ENCODE measurements at places on chromosomes 13 and 19.

DNA sequence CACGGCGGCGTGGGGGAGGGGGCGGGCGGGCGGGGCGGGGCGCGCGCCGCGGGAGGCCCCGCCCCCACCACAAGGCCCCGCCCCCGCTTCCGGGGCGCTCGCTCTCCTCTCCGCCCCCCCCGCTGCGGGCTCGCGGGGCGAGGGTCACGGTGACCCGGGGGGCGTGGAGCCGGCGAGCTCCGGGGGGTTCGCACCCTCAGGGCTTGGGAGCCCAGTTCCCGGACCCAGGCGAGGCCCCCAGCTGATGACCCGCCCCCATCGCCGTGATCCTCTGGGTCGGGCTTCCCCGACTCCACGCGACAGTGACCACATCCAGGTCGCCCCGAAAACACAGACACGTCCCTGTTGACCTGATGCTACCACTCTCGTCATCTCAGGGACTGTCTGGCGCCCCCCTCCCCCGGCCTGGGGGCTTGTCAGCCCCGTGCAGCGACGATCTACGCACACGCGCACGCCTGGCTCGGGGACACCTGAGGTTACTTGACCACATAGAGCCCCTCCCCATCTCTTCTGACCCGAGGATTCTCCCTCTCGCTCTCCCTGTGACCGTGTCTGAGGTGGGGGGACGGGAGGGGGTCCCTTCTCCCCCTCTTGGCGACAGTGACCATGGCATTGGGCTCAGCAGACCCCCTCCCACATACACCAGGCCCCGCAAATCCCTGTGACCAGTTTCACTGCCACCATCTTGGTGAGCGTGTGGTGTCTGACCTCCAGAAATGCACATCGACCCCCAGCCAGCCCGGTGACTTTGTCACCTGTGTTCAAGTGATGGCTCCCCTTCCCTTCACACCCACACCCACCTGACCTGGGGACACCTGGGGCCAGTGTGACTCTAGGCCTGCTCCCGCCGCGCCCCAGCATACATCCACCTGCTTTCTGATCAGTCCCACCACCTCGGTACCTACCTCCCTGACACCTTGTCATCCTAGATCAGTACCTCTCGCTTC, 670 bp downstream of the MAP2K7 start:
- DNase-seq = no peak

GRCh38 chr19:27738569-27739193, 1474.3 kb downstream of the UQCRFS1 start:
- DNase-seq = no peak

- no peak for DNase-seq
These were observed 333.2 kb downstream of the DNAJC15 start for GRCh38 chr13:43356567-43356966.

DNA sequence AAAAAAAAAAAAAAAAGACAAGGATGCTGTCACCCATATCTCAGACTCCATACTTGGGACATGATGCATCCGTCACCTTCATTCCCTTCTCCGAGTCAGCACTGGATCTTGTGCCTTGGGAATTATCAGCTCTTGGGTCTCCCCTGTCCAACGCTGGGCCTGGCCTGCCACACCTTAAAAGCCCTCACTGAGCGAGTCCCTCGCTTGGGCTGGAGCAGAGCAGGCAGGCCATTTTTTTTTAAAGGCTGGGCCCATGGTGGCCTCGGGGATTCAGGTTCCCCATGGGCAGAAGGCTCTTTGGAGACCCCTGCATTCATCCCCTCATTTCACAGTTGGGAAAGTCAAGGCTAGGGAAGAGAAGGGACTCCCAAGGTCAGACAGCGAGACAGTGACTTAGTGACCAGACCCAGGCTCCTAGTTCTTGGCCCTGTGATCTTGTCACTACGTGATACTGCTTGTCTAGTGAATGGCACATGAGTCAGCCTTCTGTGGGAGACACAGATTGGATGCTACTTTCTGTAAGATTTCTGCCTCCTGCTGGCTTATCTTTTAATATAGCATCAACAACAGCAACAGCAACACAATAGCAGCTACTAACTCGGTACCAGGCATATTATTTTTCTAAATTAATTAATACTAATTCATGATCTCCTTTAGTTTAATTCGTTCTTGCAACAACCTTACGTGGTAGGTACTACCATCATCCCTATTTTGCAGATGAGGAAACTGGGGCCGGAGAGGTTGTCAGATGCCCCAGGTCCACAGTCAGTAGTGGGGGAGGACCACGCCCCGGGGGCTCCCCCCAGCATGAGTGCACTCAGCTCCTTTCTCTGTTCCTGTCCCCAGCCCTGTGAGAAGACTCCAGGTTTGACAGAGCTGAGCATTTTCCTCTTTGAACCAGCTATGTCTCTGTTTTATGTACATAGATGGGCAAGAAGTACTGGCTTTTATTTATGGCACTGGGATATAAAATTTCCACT, 27.4 kb upstream of the ZNF536 start:
- DNase-seq = no peak

DNA sequence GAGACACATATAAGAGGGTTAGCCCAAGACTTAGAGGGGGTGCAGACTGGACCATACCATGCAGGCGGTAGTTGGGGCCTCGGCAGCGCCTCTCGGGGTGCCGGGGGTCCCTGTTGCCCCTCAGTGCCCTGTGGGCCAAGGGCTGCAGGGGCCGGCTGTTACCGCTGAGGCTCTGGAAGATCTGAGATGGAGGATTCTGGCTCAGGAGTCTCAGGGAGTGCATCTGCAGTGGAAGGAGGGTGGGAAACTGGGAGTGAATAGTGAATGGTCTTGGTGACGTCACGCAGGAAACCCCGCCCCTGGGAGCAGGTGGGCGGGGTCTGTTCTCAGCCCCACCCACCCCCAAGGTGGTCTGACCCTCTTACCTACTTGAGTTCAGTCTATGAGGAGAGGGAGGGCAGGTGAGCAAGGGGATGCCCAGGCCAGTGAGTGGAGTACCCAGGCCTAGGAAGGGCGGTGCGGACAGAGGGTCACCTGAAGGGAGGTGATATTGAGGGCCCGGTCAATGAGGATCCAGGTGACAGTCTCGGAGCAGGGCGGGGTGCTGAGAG, 1.7 kb upstream of the DBP start:
- peak; percentile 8 for DNase-seq

DNA sequence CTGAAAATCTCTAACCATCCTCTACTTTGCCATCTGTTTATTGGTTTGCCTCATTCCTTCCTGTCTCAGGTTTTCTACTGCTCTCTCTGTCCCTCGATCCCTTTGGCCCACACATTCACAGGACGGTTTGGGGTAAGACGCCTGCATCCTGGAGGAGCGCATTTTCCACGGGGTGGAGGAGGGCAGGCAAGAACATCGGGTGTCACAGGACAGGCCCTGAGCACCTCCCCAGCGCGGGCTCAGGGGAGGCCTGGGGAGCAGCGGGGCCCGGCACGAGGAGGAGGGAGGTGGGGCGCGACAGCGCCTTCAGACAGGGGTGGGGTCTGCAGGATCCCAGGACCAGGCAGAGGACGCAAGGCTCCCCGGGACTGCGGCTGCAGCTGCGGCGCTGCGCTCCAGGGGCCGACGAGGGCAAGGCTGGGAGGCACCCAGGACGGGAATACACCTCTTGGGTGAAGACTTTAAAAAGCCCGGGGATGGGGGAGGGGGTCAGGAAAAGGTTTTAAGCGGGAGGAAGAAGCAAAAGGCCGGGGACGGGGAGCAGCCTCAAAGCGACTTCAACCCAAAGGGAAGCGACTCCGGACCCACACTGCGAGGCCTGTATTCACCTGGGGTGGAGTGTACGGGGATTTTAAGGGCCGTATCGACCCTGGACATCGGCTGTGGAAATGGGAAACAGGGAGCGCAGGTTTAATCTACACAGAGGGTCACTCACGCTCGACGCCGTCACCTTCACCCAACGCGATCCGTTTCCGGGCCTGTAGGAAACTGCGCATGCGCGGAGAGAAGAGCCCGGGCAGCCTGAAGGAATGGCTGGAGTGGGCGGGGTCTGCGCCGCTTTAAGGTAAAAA, at the start of gene ZNF415:
ZNF415 (minus strand) TSS at position 770 of the 851 bp plus-strand sequence. CDS start 10,234 bp downstream, outside the sequence.
- DNase-seq = peak; percentile 81

DNA sequence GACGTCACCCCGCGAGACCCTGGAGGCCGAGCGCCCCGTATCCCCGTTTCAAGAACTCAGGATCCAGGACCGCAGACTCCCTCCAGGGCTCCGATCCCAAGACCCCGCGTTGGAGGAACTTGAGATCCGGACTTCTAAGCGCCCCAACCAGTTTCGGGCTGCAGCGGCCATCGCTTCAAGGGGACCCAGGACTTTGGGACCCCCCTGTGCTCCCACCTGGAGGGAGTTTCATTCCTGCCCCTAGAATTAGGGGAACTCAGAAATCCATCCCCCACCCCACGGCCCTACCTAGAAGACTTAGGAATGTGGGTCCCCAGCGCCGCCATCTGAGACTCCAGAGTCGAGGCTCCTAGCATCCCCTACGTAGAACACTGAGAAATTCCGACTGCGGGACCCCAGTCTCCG, 400 bp downstream of the PLEKHG2 start:
- DNase-seq = no peak

GRCh38 chr13:90999401-90999800, 348.1 kb upstream of the MIR17HG start:
- DNase-seq = no peak

GRCh38 chr19:34360354-34360909, 4.6 kb upstream of the GPI start:
- DNase-seq = no peak

DNA sequence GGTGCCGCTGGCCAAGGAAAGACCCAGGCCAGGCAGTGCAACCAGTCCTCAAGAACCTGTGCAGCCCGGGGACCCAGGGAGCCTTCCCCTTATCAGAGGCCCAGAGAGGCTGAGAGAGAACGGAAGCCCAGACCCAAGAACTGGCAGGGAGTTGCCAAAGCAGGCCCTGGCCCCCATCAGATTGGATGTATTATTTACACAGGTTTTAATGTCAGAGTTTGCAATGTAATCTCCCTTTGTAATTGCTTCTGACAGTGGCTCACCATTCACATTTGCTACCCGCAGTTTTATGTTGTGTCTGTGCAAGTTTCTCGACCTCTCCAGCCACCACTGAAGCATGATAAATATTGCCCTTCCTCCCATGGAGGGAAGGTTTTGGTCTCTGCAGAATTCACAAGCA, 660.9 kb downstream of the LIG4 start:
- DNase-seq = no peak

DNA sequence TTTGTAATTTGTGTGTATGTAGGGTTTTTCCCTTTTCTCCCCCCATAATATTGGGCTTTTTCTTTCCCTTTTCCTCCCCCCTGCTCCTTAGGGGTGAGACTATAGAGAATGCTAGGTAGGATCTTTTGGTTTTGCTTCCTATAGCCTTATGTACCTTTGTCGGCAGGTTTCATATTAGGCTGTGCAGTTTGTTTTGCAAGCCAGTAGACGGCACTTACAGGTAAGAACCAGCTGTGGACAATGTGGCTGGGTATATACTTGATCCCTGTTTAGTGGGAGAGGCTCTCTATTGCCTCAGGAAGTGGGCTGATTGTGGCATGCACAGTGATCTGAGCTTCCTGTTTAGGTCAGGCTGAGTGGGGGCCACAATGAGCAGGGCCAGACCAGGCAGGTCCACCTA, 359.2 kb upstream of the OBI1 start:
- no peak for DNase-seq

- no peak for DNase-seq
These were observed 3.8 kb upstream of the MLNR start for GRCh38 chr13:49216334-49216733.

- no peak for DNase-seq
These were observed 1832.8 kb upstream of the MIR17HG start for GRCh38 chr13:89514534-89515312.

DNA sequence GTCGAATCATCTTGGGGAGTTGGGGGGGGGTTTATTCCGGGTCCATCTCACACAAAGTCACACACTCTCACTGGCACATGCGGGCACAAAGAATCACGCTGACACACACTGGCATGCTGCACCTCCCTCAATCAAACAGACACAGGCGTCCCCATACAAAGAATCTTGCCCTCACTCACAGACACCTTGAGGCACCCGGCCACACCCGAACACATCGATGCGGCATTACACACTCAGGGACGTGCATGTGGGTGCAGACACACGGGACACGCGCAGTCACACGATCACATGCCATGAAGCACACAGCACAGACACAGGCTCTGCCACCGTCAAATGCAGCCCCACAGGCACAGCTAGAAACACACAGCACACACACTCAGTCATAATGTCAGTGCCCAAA, 7.8 kb downstream of the NFIX start:
- DNase-seq = no peak

DNA sequence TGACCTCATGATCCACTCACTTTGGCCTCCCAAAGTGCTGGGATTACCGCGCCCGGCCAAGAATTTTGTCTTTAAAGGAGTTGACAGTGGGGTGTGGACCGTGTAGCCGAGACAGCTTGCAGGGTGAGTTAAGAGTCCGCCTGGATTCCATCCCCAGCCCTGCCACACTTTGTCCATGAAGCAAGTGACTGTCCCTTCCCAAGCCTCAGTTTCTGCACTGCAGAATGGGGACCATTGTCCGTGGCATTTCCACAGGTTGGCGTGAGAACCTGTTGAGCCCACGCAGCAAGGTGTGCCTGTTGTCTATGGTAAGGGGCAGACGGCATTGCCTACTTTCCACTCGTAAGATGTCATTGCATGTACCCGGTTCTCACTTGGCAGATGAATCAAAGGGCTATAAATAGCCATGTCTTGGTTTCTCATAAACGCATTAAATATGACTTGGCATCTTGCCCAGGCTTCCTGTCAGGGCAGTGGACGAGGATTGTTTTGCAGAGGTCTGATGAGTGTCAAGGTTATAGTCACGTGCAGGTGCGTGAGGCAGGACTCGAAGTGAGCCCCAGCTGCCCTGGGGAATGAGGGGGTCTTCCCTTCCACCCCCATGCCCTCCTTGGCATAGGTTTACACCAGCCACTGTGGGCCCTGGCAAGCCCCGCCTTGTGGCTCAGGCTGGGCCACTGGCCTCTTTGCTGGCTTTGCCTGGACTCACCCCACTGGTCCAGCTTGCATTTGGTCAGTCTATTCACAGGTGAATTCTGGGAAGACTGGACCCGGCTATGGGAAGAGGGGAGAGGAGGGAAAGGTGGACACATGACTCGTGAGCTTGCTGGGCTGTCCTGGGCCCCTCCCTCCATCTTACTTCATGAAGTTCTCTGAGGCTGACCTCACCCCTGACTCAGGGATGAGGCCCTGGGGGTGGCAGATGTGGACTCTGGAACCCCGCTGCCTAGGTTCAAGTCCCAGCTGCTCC, 14.6 kb downstream of the FAM187B start:
- DNase-seq = peak; percentile 73

DNA sequence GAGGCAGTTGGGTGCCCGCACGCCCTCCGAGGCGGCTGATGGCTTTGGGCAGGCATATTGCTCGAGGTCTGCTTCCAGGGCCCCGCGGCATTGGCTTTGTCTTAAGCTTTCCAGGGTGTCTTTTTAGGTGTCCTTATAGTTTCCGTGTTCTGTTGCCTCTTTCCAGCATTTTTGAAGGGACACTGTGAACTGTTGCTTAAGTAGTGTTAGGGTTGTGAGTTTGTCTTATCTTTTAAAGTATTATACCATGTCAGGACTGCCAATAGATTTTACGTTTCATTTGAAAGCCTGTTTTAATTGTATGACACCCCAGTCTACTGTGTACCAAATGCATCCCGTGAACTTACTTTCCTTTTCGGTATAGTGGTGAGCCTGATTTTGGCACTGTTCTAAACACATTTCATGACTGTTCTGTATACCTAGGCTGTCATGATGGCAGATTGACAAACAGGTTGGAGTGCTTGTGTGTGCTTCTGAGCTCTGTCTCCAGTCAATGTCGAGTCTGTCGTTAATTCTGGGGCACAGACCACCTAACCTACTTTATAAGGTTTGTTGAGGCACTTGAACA, 656 bp downstream of the PCCA start:
- DNase-seq = peak; percentile 11

- no peak for DNase-seq
These were observed 36.7 kb upstream of the UBL3 start for GRCh38 chr13:29887030-29887557.

Data from EL (cell line).